ENCODE measurements at places on chromosomes 12 and 14.

DNA sequence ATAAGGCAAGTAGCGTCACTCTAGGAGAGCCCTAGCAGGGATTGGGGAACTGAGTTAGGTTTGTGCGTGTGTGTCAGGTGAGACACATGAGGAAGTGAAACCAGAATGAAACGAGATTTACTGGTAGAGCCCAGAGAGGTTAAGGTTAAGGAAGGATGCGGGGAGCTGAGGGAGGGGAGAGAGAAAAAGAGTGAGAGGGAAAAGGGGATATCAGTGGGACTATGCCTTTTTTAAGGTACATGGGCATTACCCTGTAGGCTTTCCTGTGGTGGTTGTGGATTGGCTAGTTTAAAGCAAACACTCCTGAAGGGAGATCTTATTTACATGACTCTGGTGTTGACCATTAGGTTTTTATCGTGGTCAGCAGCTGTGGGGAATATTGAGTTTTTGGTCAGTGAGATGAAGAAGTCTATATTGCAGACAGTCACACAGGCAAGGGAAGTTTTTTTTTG lies 13.9 kb downstream of the ZDHHC17 start:
- no peak for DNase-seq

GRCh38 chr12:110637869-110638441 lies 24.0 kb downstream of the TCTN1 start:
- no peak for DNase-seq

DNA sequence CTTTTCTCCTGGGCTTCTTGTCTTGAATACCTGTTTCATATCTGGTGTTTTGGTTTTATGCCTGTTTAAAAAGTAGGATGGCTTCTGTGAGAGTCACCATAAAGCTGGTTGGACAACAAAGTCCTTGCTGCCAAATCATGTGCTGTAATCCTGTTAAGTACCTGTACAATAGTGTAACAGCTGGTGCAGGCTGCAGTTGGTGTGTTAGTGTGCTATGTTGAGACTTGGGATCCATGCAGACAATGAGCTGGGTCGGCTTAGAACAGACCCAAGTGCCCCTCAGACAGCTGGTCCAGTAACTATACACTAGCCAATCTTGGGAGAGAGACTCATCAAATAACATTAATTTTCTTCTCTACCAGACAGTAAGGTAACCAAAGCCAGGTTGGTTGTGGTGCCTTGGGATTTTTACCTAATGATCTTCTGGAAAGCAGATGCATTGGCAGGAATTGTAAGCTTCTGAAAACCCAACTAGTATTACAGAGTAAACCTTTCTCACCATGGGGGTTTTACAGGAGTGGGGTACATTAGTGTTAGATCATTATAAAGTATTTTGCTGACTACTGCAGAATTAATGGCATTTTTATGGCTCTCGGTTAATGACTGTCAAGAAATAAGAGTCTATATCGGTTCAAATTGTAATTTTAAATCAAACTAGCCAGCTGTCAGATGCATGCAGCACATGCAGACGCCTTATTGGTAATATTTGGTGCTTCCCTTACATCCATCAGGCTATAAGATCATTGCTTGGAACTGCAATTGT lies 231.2 kb downstream of the PDZRN4 start:
- DNase-seq = no peak

DNA sequence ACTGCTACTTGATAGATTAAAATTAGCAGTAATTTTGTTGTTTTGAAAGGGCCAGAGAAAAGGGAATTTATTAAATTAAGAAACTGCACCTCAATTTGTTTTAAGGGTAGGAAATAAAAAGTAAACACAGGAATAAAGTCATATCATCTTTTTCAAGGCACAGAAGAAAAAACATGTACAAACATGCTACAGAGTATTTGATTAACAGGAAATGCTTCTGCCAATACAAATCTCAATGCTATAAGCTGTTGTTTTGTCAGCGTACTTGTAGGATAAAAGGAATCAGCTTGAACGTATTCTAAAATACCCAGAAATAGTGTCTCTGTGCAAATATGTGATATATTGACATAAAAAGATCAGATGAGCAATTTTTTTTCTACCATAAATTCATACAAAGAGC lies 474.0 kb upstream of the MGAT4C start:
- DNase-seq = no peak

DNA sequence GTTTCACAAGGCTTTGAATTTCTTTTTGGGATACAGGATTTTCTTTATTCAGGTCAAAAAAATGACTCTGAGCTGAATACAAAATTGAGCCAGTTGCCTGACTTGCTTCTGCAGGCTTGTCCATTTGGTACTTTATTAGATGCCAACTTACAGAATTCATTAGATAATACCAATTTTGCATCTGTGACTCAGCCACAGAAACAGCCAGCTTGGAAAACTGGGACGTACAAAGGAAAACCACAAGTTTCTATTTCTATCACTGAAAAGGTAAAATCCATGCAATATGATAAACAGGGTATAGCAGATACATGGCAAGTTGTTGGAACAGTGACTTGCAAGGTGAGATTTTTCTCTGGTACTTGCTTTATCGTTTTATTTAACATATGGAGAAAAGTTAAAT lies 5.8 kb downstream of the AP5M1 start:
- DNase-seq = no peak

GRCh38 chr12:117589021-117589420 lies 227.6 kb upstream of the NOS1 start:
- DNase-seq = no peak

DNA sequence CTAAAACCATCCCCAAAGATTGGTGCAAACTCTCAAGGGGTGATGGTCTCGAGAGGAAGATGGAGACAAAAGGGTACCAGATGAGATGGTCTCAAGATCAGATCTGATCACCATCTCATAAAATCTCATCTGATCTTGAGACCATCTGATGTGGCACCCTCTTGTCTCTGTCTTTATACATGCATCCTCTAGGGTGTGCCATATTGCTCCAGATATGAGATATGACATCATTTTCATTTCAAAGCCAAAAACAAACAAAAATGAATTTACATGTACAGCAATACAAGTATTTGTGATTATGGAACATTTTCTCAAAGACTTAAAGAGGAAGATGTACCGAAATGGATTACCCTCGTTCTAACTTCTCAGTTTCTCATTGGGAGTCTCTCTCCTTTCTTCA lies 787.2 kb downstream of the GALC start:
- DNase-seq = no peak

DNA sequence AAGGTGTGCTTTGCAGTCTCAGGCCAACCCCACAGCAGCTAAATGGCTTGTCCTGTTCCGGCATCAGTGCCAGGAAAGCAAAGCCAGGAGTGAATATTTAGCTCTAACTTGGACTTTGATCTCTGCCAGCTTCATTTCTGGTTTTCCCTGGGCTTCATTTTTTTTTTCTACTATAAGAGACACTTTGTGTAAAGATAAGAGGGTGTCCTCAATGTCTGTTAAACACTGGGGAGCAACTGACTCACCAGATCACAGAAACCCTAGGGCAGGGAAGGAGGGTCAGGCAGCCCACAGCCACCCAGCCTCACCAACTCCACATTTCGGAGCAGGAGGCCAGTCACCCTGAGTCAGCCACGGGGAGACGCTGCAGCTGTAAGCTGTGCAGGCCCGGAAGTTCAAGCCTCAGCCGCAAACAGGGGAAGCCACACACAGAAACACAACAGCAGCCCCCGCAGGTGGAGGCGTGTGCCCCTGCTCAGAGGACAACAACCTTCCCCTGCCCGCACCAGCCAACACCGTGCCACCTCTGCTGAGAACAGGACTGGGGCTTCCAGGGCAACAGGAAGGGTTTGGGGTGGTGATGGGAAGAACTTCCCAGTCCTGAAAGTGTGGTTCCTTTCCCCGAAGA lies 6.3 kb downstream of the TNFRSF1A start:
- DNase-seq = peak; percentile 83

- DNase-seq = no peak
Measured at GRCh38 chr12:26754148-26754547, 78.8 kb downstream of the ITPR2 start.

GRCh38 chr14:103576371-103577024 lies 13.7 kb downstream of the COA8 start:
- DNase-seq = no peak

- DNase-seq = no peak
Measured at GRCh38 chr12:76690921-76691700, 72.8 kb upstream of the ZDHHC17 start.

GRCh38 chr12:41437563-41437962 lies 249.4 kb downstream of the PDZRN4 start:
- no peak for DNase-seq

GRCh38 chr14:75999511-76000190 lies 14.1 kb downstream of the IFT43 start:
- DNase-seq = no peak
